Stimulated activated CD8-positive, alpha-beta memory T cell treated with anti-CD3 and anti-CD28 coated beads, Interleukin-15, amount 100 ng/mL, for 24 hours (primary cell): ENCODE measurements at places on chromosomes 6 and 20.

DNA sequence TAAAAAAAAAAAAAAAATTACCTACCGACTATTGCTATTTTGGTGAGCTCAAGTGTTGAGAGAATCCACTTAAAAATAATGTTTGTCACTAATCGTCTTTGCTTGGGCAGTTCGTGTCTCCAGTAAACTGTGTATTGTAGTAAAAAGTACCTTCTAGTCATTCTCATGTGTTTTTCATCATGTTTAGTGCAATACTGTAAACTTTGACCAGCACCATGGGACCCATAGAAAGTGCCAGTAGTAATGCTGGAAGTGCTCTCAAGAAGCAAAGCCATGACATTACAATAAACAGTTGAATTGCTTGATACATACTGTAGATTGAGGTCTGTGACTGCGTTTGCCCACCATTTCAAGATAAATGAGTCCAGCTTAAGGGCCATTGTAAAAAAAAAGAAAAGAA, 395.2 kb downstream of the BCKDHB start:
- DNase-seq, result no peak

GRCh38 chr6:25296217-25296905, 17.2 kb downstream of the CARMIL1 start:
- DNase-seq, result no peak

DNA sequence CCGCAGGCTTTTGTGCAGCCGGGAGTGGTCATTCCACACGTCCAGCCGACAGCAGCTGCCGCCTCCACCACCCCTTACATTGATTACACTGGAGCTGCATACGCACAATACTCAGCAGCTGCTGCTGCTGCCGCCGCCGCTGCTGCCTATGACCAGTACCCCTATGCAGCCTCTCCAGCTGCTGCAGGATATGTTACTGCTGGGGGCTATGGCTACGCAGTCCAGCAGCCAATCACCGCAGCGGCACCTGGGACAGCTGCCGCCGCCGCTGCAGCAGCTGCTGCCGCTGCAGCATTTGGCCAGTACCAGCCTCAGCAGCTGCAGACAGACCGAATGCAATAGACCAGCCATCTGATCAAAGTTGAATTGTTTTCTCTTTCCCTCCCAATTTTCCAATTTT, 10.6 kb downstream of the RBM24 start:
- no peak for DNase-seq

DNA sequence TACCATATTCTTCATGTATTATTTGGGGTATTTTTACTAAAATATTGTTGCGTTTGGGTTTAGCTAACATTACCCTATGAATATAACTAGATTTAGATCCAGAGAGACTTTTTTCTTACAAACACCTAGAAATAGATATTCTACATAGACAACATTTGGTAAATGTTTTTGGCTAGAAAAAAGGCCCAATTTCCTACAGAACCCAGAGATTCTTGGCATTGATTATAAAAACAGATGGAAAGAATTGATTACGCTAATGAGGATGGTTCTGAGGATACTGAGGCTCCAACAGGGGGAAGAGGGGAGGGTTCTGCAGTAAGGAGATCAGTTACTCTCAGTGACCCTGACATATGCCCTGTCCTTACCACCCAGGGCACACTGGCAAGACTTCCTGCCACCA, 123.2 kb downstream of the IPCEF1 start:
- no peak for DNase-seq

GRCh38 chr20:34124469-34125249, 12.6 kb upstream of the EIF2S2 start:
- DNase-seq, result no peak

- DNase-seq, result no peak
Measured at GRCh38 chr6:44957156-44957555, 371.0 kb upstream of the RUNX2 start.

GRCh38 chr6:24274441-24275083, 83.3 kb downstream of the DCDC2 start:
- no peak for DNase-seq
